ENCODE measurements at places on chromosomes 5 and 9. TPM values are rescaled to one million over a fixed set of nuclear protein-coding genes. Genes with fewer than 3 reads are reported as not detected.

SH3TC2 gene
- 14.6 TPM for total RNA-seq

TICAM2 gene
- 3.3 TPM for total RNA-seq

ERAP2 gene
- 6.4 TPM for total RNA-seq

COL23A1 gene
- 22.5 TPM for total RNA-seq

FCN2 gene
- total RNA-seq, result not detected

F2RL2 gene
- 0.14 TPM for total RNA-seq

IFNA2 gene
- total RNA-seq, result not detected

POLK gene
- 20.1 TPM for total RNA-seq

PFN3 gene
- not detected for total RNA-seq

DNAJC25 gene
- 5.4 TPM for total RNA-seq

RASGRF2 gene
- 5.9 TPM for total RNA-seq

PTPRD gene
- 13.3 TPM for total RNA-seq

QRFP gene
- total RNA-seq, result not detected

RIMOC1 gene
- 12.9 TPM for total RNA-seq

ALDH1A1 gene
- 25.7 TPM for total RNA-seq

SLC27A6 gene
- 76.5 TPM for total RNA-seq

RLN2 gene
- total RNA-seq, result not detected

SLC2A8 gene
- total RNA-seq, result 15.0 TPM

C1QTNF3 gene
- 0.60 TPM for total RNA-seq

TXNDC8 gene
- total RNA-seq, result not detected

LCN1 gene
- total RNA-seq, result not detected

MEIKIN gene
- total RNA-seq, result not detected

IL4 gene
- total RNA-seq, result not detected

SV2C gene
- total RNA-seq, result 0.22 TPM

SEMA6A gene
- total RNA-seq, result 7.8 TPM

PCDHB4 gene
- 1.5 TPM for total RNA-seq

UBE2QL1 gene
- 21.9 TPM for total RNA-seq

C5orf52 gene
- total RNA-seq, result not detected

MYMK gene
- total RNA-seq, result not detected

SPOUT1 gene
- total RNA-seq, result 17.4 TPM

SOHLH1 gene
- total RNA-seq, result not detected

SLC9A3 gene
- total RNA-seq, result 1.1 TPM

PRSS3 gene
- total RNA-seq, result not detected

IL9 gene
- total RNA-seq, result not detected

MAP1B gene
- 59.9 TPM for total RNA-seq

LCN9 gene
- total RNA-seq, result not detected

SLC36A2 gene
- total RNA-seq, result 0.60 TPM

SLC25A48 gene
- total RNA-seq, result not detected

IFNB1 gene
- total RNA-seq, result not detected
